Keratinocyte (primary cell): ENCODE measurements at places on chromosomes 7 and 10. TPM values are rescaled to one million over a fixed set of nuclear protein-coding genes. Genes with fewer than 3 reads are reported as not detected.

Gene ANKRD1
- 0.06 to 0.07 TPM (median 0.07 TPM) in 3 replicates for polyA plus RNA-seq

- H3K4me3 ChIP-seq: no peak overlapping the region
- H3K4me1 ChIP-seq: peaks cover 20% of the 10 kb centered on the region
- no peak overlapping the region for H3K27ac ChIP-seq
- no peaks in the 10 kb centered on the region for H3K36me3 ChIP-seq
Measured at GRCh38 chr10:121751191-121751760, 153.0 kb upstream of the FGFR2 start.

DNA sequence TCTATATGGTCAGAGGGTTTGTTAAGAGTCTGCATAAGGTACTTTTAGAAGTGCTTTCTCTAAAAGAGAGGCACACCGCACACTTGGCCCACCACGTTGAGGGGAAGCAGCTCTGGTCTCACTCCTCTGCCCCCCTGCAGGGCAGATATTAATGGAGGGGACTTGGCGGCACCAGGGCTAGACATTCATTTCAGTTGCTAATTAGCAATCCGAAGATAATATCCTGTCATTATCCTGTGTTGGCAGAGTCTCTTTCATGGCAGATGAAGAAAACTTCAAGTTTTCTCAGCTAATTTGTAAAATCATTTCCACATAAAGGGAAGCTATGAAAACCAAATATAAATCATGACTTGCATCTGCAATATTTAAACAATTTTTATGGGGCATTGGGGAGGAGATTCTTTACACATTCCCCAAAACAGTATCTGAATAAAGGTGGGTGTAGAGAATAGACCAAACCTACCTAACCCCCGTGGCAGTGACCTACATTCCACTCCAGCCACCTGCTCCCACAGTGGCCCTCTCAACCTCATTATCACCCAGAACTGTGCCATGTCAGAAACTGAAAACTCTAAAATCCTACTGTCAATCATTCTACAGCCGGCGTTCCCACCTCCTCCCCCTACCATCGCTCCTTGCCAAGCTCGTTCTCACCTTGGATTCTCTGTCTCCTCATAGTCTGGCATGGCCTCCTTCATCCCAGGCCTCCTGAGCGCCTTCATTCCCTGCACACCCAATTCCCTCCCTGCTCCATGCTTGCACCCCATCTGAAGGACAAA is 54.1 kb upstream of the STK17A start:
- peaks cover 7% of the 10 kb centered on the region for H3K27me3 ChIP-seq
- no peak overlapping the region for H3K27ac ChIP-seq
- H3K4me3 ChIP-seq: no peak overlapping the region
- DNase-seq: no peak

GRCh38 chr7:155948845-155949244 is 136.6 kb upstream of the SHH start:
- no peak overlapping the region for H3K27ac ChIP-seq
- H3K36me3 ChIP-seq: no peaks in the 10 kb centered on the region
- no peak overlapping the region for H3K4me3 ChIP-seq
- DNase-seq: no peak
- H3K27me3 ChIP-seq: no peaks in the 10 kb centered on the region

Gene SPRN
- polyA plus RNA-seq: 0.01 to 0.04 TPM (median 0.02 TPM) in 3 replicates

DNA sequence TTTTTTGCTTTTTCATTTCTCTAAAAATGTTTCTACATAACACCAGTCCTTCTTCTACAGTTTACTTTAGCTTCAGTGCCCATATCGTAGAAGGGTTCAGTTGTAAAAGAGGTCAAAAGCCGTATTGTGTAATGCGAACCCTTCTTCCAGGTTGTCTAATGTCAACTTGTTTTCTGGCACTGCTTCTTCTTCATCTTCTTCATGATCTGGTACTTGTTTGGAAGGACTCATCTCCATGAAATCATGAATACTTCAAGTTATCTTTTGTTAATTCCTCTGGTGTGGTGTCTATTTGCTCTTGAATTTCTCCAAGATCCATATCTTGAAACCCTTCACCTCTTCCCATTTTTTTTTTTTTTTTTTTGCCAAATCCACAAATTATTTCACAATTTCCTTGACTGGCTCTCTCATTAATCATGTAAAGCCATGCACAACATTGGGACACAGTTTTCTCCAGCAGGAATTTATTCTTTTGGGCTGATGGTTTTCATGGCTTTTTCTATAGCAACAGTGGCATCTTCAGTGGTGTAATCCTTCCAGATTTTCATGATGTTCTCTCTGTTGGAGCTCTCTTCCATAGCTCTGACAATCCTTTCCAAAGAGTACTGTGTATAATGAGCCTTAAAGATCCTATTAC is 85.1 kb downstream of the CPED1 start:
- no peak overlapping the region for H3K4me3 ChIP-seq
- H3K36me3 ChIP-seq: no peaks in the 10 kb centered on the region
- no peak overlapping the region for H3K27ac ChIP-seq
- peaks cover 16% of the 10 kb centered on the region for H3K4me1 ChIP-seq

- peaks cover 11% of the 10 kb centered on the region for H3K4me1 ChIP-seq
- H3K27me3 ChIP-seq: no peaks in the 10 kb centered on the region
- H3K4me3 ChIP-seq: no peak overlapping the region
- no peak overlapping the region for H3K27ac ChIP-seq
- peak; percentile 73 for DNase-seq
- H3K36me3 ChIP-seq: no peaks in the 10 kb centered on the region
Measured at GRCh38 chr10:83983578-83984255, 155.6 kb upstream of the GHITM start.

- H3K4me3 ChIP-seq: no peak overlapping the region
- no peak overlapping the region for H3K27ac ChIP-seq
- no peaks in the 10 kb centered on the region for H3K27me3 ChIP-seq
- no peaks in the 10 kb centered on the region for H3K4me1 ChIP-seq
Measured at GRCh38 chr10:1202343-1202742, 146.2 kb downstream of the WDR37 start.

DNA sequence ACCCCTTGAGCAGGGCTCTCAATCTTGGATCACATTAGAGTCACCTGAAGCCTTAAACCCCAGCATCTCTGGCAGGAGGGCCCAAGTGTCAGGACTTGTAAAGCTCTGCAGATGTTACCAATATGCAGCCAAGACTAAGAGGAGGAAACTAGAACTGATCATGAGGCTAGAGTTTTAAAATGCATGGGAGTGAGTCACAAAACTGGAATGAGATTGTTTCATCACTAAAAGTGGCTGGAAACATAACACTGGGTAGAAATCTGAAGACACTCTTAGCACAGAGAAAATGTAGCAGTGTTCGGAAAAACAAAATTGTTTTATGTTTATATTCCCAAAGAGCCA is 63.3 kb upstream of the GHITM start:
- H3K27me3 ChIP-seq: no peaks in the 10 kb centered on the region
- no peak overlapping the region for H3K4me3 ChIP-seq
- no peak for DNase-seq
- peaks cover 6% of the 10 kb centered on the region for H3K4me1 ChIP-seq
